DMS 273 treated with DMSO at 0.1 percent for 48 hours (cell line): ENCODE measurements at places on chromosomes 6 and 20.
A peak's percentile ranks its signal among the peaks of the same experiment; 100 is the strongest.

- no peak for DNase-seq
These were observed 581.8 kb downstream of the EPM2A start for GRCh38 chr6:145153495-145153894.

GRCh38 chr20:43857127-43857526, 57.5 kb upstream of the TOX2 start:
- DNase-seq: no peak

DNA sequence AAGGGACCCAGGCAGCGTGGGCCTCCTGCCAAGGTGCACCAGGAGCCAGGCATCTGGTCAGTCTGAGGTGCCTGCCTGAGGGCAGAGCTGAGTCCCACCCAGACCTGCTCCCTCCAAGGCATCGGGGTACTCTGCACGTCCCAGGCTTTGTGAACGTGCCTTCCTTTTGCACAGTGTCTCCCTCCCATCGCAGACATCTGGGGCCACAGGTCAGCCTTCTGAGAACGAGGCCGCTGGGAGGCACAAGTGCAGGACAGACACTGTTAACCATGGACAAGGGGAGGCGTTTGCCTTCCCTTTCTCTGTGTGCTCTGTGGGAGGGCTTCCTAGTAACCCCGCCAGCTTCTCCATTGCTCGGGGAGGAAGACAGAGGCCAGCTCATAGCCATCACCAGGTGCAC, 47.6 kb downstream of the TFAP2C start:
- no peak for DNase-seq

- no peak for DNase-seq
These were observed 128.2 kb downstream of the SNX5 start for GRCh38 chr20:17840423-17840822.

- DNase-seq: no peak
These were observed 24.2 kb upstream of the CITED2 start for GRCh38 chr6:139398658-139399057.

DNA sequence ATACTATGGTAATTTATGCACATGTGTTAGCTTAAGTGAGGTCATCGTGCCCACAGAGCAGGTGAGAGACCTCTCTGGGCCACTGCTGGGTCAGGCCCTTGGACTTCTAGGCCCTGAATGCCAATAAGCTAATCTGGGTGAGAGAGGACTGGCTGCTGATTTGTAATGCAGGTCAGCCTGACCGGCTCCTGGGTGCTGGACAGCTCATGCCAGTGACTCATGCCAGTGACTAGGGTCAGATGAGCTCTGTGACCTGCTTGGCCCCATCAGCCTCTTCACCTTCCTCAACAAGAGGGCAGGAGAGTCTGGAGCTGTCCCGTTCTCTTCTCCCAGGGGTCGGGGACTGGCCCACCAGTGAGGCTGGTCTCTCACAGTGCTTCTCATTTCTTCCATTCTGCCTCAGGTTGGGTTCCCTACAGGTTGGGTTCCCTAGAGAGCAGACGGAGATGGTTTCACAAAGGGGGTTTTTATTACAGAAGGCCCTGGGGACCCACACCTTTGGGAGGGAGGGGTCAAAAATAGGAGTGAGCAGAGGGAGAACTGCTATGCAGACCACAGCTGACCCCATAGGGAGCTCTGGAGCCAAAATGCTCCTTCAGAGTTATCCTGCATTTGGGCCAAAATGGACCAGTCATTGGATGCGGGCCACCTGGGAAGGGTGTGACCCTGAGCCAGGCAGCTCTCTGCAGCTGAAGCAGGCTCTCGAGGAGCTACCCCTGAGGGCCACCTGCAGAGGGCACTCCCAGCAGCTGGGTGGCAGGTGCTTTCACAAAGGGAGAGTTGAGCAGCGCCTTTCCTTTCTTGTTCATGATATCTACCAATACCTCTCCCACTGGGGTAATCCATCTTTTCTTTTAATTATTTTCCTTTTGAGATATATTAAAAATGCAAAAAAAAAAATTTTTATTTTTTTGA, 2.2 kb upstream of the OXT start:
- no peak for DNase-seq

DNA sequence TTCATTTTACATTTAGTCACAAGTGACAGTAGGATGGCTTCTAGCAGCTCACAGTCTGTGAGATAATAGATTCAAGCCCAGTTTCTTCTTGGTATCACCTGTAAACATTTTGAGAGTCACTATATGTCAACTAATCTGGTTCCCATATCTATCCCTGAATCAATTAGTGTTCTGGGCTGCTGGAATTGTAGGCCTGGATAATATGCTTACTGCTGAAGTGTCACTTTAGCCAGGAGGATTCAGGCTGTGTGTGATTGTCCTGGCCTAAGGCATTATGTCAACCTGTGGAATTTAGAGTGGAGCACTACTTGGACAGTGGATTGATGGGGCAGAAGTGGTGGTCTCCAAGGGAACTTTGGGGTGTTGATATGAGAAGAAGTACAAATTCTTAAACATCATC, 1071.8 kb upstream of the CITED2 start:
- DNase-seq: no peak

- no peak for DNase-seq
These were observed 13.4 kb upstream of the BTN3A2 start for GRCh38 chr6:26351544-26351953.

GRCh38 chr20:2524709-2525506, 11.5 kb upstream of the TMC2 start:
- DNase-seq: no peak

DNA sequence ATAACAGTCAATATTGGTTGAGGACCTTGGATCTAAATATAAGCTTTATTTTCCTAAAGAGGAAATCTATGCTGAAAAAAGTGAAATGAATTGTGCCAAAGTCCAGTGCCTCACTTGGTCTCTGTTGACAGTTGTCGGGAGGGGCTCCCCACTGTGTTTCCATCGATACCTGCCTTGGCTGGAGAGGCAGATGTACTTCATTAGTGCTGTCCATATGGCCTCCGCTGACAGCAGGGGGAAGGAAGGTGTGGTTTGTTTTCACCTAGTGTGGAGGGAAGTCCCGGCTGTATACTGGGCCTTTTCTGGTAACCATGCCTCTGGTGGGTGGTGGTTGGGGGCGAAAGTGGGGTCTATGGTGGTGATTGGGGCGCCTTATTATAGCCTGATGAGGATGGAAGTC, 42.7 kb downstream of the CD2AP start:
- peak; percentile 68 for DNase-seq

GRCh38 chr6:112842330-112842685, 495.2 kb downstream of the RFPL4B start:
- no peak for DNase-seq

GRCh38 chr6:155061381-155061780, 66.3 kb downstream of the TIAM2 start:
- DNase-seq: no peak

GRCh38 chr6:125809570-125810170, 18.9 kb downstream of the NCOA7 start:
- no peak for DNase-seq

- DNase-seq: no peak
These were observed 532 bp upstream of the SLC35F1 start for GRCh38 chr6:117906507-117906957.

DNA sequence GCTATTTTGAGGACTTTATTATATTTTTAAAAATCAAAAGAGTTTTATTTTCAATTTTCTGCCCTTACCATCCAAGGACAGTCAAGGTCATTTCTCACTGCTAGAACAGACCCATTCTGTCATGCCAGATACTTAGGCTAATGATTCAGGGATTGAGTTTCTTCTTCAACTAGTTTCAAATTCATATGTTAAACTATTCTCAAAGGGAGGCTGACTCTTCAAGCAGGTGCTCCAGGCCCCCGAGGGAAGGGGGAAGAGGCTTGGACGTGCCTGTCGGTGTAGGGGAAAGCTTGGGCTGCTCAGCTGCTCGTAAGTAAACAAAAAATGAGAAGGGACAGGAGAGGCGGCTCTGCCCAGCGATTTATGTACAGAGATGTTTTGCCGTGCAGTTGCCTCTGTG, 69.4 kb upstream of the MYLIP start:
- no peak for DNase-seq

DNA sequence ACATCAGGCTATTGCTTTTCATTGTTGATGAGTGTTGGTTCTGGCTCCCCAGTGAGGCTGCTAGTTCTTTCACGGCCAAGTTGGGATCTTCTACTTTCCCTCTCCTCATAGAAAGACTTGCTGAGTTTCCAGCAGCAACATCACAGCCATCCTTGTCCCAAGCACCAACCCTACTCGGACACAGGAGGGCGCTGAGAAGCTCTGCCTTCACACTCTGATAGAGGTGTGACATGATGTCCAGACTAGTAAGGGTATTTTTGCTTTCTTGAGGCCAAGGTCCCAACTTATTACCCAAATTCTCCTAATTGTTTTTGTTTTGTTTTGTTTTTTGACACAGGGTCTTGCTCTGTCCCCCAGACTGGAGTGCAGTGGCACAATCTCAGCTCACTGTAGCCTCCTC, 3.0 kb upstream of the GCM1 start:
- no peak for DNase-seq

DNA sequence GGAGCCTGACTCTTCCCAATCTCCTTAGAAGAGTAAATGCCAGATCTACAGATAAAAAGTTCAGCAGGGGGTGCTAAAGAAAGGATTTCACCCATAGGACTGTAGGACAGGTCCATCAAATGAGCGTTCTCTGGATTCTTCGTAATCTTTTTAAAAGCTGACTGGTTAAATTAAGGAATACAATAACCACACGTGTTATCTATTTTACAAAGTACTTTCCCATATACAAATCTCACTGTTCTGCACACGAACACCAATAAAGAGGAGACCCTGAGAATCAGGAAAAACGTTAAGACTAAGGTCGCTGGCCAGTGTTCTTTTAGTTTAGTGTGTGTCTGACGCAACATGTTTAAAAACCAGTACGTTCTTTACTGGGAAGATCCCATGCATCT, 542 bp downstream of the TUBE1 start:
- DNase-seq: peak; percentile 57

- no peak for DNase-seq
These were observed 90.5 kb upstream of the TBX18 start for GRCh38 chr6:84854811-84855400.

- no peak for DNase-seq
These were observed 233.0 kb upstream of the FAM83B start for GRCh38 chr6:54613596-54613995.

DNA sequence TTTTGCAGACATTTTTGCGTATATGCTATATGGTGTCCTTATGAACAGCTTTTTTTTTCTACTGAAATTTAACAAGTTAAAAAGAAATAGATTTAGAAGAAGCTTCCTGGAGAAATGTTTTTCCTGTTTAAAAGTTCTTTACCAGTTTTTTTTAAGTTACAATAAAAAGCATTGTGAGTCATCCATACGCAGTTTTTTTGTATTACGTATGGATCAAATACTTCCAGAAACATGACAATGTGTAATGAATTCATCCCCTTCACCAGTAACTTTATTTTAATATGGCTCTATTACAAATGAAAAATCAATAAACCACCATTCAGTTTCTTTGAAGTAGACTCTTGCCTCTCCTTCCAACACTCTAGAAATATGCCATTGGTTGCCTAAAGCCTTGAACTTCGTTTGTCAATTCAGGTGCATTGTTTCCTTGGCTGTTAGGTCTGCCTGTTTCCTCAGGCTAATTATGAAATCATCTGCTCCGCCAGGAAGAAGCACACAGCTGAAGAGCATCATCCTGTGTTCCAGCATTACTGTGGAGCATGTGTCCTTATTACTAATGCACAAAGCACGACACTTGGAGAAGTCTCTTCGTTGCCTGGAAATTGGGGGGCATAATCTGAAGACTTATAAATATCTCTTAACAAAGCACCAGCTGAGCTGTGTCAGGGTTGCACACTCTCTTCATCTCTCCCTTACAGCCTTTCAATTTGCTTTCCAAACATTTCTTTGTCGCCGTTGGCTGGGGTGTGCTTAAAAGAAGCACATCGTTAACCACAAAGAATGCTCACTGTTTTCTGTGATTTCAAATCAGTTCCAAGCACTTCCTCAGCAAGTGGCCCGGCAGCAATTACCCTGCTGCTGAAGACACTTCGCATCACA, 9.6 kb downstream of the MOXD1 start:
- DNase-seq: no peak

- DNase-seq: no peak
These were observed 4.0 kb downstream of the TMEM200A start for GRCh38 chr6:130369831-130370230.

GRCh38 chr6:27161946-27162603, 85.4 kb upstream of the PRSS16 start:
- peak; percentile 71 for DNase-seq

DNA sequence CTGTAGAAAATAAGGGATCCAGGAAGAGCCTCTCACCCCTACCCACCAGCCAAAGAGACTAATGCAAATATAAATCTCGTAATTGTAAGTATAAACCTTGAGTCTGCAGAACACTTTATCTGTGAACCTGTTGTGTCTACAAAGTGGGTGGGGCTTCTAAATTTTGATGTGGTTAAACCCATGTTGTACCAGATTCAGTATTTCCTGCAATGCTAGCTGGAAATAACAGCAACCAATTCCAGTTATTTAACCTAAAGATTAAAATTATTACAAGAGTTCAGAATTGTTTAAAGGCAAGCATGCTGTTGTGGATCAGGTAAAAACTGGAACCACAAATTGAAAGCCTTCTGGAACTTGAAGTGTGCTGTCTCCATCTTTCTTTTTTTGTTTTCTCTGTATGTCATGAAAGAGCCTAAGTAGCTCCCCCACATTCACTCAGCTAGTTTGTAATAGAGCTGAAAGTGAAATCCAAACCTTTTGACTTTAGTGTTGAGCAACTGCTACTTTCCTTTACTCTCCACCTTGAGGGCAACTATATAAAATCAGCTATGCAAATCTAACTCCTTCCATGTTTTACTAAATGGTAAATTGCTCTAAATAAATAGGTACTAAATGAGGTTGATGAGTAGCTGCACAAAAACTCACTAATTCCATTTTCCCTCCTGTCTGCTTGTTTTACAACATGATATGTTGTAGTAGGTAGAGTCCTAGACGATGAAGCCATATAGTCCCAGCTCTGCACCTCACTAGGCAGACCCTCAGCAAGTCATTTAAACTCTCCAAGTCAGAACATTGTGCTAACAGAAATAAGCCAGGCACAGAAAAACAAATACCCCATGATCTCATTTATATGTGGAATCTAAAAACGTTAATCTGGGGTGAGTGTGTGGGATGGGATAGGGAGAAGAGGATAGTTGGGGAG, 17.9 kb upstream of the THEMIS start:
- DNase-seq: no peak

- no peak for DNase-seq
These were observed 70.1 kb downstream of the ZC2HC1B start for GRCh38 chr6:143934331-143934730.

GRCh38 chr6:130306377-130306776, 59.4 kb upstream of the TMEM200A start:
- DNase-seq: no peak
